ENCODE measurements at places on chromosomes 4 and X.

DNA sequence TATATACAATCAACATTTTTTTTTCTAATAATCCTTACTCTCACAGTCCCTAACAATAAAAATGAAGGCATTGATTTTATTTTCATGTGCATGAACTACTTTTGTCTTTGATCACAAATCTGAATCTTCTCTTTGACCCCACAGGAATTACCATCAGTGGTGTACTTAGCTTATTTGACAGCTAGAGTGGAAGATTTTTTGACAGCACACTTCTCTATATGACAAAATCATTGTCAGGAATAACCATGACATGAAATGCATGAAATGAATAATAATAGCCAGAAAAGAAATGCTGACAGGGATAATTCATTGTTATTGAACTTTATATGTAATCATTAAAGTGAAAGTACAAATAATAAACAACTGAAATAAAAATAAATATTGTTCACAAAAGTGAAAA is 604.2 kb downstream of the EPHA5 start:
- no peak for DNase-seq

DNA sequence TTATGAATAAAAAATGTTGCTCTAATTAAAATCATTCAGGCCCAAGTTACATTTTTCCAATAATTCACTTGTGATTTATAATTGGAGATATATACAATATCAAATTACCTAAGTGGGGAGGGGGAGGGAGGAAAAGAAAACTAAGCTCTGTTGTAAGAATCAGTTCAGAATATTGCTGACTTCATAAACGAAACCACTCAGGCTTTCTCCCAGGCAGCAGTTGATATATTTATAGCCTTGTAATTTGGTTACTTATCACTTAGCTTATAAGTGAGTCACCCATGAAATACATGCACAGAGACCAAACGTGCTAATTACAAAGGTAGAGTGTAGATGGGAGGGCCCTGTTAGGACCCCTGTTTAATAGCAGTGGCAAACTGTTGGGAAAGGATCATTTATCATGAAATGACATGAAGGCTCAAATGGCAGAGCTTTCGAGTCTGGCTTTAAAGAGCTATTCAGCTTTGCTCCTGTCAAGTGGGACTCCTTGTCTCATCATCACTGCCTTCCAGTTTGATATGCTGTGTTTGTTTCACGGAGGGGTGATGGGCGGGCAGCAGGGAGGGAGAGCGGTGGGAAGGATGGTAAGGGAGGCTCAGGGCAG is 105.6 kb upstream of the PGRMC2 start:
- peak; percentile 98 for DNase-seq

- no peak for DNase-seq
Measured at GRCh38 chrX:43880425-43880824, 1.8 kb downstream of the MAOB start.

- no peak for DNase-seq
Measured at GRCh38 chr4:83012200-83012686, 1.6 kb upstream of the LIN54 start.

- no peak for DNase-seq
Measured at GRCh38 chr4:71202705-71203104, 136.1 kb upstream of the SLC4A4 start.

DNA sequence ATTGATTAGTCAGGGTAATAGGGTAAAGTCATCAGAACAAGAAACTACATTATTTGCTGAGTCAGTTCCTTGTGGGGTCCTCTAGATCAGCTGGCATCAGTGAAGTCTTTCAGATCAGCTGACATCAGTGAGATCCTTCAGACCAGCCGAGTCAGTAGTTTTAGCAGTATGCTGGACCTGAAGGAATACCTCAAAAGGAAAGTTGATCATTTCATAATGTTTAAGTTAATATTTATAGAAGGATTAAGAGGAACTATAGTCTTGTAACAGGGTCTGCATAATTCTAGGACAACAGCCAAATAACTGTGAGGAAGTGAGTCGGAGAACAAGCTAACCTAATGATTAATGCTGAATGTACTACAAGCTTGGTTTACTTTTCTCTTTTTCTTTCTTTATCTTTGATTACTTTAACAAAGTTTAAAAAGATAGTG is 958 bp upstream of the UGT2B7 start:
- no peak for DNase-seq

DNA sequence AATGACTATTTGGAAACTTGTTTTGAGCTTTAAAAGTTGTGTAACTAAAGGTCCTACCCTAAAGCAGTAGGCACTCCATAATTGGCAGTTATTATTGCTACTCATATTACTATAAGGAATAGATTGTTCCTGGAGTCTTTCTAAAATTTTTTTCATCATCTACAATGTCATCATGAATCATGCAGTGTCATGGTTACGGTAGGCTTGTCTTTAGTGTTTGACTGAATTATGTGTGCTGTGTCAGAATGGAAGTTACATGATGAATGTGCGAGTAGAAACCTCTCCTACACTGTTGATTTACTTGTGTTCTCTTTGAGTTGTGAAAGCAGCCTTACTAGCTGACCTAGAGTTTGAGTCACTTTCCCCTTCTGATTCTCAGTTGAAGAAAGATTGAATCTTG is 1099.9 kb downstream of the RAPGEF2 start:
- DNase-seq: no peak

DNA sequence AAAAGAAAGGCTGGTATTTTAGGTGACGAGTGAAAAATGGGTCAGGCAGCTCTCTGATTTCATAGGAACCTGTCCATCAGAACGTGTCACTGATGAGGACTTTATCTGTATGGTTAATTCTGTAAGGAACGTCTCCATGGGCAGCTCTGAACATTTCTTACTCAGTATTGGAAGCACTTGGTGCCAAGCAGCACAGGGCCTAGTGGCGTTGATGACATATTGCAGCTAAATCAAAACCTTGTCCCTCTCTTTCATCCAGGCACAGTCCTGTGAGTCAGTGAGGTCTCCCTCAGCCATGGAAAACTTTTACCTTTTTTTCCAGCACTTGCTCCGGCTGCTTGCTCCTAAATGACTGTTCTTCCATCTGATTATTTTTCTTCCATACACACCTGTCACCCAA is 301.9 kb downstream of the DHX15 start:
- DNase-seq: no peak

DNA sequence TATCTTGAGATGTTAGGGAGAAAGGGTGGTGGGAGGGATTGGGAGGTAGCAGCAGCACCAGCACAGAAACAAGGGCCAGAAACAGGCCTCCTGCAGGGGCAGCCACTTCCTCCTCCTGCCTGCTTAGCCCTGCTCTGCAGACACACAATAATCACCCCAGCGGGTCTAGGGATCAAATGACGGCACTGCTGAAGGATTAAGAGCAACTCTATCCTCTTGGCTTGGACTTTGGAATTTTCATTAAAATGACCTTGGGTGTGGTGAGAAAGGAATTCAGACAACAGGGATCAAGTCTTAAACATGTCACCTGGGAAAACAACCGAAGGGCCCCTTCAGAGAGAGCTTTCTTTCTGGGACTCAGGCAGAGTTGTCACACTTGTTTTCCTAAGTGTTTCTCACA is 353.4 kb downstream of the SPRY1 start:
- no peak for DNase-seq

- no peak for DNase-seq
Measured at GRCh38 chr4:87330761-87331160, 8.1 kb upstream of the HSD17B13 start.

DNA sequence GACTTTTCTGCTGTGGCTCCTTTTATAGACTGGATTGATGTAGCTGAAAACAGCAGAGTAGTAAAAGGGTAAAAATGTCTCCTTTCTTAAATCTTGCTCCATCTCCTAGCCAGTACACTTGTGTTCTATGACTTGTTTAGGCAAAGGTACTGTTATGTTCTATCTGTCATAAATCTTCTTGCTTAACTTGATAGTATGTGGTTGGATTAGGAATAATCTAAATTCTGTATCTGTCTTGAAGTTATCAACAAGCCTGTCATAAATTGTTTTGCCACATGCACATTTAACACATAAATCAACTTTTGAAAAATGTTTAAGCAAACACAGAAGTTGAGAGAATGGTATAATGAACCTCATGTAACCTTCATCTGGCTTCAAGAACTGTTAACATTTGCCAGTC is 157.0 kb downstream of the FRAS1 start:
- DNase-seq: no peak

GRCh38 chr4:95263960-95264359 is 284.8 kb downstream of the UNC5C start:
- no peak for DNase-seq

DNA sequence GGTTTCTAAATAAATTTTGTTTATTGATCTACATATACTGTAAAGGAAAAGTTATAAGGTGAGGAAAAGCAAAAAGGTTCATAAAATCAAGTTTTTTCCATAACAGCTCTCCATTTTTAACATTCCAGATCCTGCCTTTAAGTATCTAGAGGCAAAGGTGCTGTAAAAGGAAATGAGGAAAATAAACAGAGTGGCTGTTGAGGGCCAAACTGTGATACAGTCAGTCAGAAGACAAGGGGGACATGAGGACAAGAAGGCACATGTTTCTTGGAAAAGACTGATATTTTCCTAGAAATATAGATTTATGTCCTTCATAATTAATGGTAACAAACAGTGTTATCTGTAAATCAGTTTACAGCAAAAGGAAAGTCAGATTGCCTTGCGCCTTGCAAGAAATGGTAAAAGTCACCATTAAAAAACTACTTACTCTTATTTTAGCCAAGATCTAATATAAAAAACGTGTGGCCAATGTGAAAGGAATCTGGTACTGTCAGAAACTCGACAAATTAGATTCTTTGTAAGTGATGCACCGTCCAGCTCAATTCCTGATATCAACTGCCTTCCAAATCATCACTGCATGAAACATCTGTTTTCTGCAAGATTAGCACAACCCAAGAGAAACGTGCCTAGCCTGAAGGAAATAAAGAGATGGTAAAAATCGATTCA is 34.0 kb upstream of the VEGFD start:
- no peak for DNase-seq

DNA sequence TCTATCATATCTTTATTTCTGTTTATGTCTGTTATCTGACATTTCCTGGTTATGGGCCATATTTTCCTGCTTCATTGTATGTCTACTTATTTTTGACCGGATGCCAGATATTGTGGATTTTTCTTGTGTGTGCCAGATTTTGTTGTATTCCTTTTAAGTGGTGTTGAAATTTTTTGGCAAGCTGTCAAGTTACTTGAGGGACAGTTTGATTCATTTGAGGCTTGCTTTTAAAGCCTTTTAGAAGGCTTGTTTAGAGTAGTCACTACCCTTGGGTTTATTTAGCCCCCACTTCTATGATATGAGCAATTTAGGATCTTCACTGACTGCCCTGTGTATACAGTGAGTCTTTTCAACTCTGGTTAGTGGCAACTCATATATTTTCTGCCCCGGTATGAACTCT is 29.2 kb upstream of the NPY2R start:
- no peak for DNase-seq

DNA sequence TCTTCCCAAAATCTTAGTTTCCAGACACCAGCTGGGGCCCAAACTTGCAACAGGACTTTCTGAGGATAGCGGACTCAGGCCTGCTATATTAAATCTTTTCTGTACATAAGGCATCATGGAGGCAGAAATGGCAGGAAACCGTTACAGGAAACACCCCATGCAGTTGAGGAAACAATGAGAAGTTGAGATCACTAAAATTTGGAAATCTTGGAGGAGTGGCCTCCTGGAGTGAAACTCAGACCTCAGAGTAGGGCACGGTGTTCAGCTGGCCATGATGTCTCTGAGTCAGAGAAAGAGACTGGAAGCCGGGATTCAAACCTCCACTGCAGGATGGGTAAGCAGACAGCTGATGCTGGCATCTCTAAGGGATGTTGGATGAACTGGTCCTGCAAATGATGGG is 372.6 kb upstream of the CTSO start:
- no peak for DNase-seq

DNA sequence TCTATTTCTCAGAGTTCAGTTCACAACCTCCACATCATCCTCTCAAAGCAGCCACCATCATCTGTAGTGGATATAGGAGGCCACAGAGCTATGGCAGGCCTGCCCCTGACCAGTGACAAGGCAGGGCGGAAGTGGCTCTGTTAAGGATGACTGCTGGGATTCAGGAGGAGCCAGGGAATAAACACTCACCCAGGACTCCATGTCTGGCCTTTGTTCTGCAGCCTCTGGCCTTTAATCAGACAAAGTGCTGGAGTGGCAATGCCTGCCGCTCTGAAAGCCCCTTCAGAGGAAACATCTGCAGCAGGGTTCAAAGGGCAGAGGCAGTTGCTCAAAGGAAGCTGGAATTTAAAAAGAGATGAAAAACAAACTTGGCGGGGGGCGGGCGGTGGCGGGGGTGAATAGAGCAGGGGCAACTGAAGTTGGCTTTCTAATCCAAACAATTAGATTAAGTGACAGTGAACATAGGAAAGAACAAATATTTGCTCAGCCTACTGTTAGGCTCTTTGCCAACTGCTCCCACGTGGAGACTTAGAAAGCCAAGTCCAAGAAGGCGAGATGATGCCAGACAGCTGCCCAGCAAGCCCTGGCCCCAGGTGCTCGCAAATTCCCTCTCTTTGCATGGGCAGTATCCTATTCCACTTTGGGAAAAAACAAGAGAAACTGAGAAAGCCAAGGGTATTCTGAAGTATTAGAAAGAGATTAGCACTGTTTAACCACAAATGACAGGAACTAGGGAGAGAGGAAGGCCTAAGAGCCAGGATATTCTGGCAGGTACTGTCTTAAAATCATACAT is 5.5 kb downstream of the MPP1 start:
- DNase-seq: peak; percentile 62

DNA sequence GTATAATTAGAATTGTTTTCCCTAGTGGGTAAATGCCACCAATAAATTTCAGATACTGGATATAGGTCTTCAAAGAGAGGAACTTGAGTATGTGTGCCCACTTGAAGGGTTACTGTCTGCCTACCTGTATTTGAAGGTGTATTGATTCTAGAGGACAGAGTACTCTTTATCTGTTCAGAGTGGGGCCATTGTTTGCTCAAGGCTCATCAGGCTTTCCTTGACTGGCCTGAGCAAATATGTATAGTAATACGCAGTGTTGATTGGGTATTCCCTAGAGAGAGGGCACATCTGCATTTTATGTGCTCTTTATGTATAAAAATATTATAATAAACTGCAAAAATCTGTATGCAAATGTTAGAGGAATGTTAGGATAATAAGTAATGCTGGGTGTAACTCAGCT is 23.7 kb downstream of the RP2 start:
- DNase-seq: no peak

- DNase-seq: no peak
Measured at GRCh38 chr4:48566034-48566384, 76.0 kb downstream of the ZAR1 start.

DNA sequence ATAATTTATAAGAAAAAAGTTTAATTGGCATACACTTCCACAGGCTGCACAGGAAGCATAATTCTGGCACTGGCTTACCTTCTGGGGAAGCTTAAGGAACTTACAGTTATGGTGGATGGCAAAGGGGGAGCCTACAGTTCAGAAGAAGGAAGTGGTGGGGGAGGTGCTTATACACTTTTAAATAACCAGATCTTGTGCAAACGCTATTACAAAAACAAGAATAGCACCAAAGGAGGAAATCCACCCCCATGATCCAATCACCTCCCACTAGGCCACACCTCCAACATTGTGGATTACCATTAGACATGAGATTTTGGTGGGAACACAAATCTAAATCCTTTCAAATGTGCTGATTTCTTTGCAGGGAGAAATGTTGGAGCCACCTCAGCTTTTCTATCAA is 287.7 kb downstream of the CPXCR1 start:
- no peak for DNase-seq

- DNase-seq: no peak
Measured at GRCh38 chrX:44784241-44784640, 59.6 kb upstream of the DUSP21 start.

Data from NCI-H1436 treated with DMSO at 0.1 percent for 48 hours (cell line).